ENCODE measurements at places on chromosomes 13 and 19.

DNA sequence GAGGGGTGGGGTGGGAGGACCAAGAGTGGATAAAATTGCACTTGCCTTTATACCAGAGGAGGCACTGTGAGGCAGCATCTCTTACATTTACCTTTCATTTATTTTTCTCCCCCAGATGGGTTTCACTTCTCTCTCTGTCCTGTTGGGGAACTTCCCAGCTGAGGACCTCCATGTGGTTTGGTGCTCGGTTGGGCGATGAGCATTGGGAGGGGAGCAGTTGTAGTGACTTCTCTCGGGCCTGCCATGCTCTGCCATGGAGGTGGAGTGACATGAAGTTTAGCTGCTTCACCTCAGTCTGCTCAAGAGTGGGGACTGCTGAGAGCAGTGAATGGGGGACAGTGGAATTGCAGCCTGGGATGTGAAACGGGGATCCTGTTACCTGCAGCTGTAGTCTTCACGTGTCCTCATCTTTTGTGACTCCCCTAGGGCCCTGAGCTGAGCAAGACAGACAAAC lies 23.1 kb upstream of the CXCL17 start:
- DNase-seq: no peak

GRCh38 chr13:110593430-110594130 lies 21.8 kb upstream of the NAXD start:
- peak; percentile 76 for DNase-seq

DNA sequence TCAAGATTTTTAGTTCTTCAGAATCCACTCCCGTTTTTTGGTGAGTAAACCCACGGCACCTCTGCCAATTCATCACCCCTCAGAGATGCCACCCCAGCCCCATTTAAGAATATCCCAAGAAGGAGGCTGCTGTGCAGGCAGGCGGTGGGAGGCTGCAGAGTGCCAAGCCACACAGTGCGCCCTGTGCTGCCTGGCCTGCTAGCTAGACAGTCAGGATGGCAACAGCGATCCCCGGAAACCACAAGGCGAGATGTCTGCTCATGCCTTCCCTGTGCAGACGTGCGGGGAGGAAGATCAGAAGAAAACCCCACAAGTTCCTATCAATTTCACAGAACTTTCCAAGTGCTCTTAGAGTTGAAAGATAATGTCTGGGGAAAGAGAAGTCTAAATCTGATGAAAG lies 64.8 kb upstream of the GPR183 start:
- DNase-seq: no peak

- DNase-seq: peak; percentile 47
Observed at GRCh38 chr13:27500806-27501534, 50.6 kb upstream of the MTIF3 start.

- no peak for DNase-seq
Observed at GRCh38 chr19:28456708-28457320, 756.1 kb downstream of the UQCRFS1 start.

- no peak for DNase-seq
Observed at GRCh38 chr19:38877781-38878574, at the start of gene RINL. RINL (minus strand) TSS chr19:38878275; CDS start chr19:38876742, 1,533 bp downstream.

DNA sequence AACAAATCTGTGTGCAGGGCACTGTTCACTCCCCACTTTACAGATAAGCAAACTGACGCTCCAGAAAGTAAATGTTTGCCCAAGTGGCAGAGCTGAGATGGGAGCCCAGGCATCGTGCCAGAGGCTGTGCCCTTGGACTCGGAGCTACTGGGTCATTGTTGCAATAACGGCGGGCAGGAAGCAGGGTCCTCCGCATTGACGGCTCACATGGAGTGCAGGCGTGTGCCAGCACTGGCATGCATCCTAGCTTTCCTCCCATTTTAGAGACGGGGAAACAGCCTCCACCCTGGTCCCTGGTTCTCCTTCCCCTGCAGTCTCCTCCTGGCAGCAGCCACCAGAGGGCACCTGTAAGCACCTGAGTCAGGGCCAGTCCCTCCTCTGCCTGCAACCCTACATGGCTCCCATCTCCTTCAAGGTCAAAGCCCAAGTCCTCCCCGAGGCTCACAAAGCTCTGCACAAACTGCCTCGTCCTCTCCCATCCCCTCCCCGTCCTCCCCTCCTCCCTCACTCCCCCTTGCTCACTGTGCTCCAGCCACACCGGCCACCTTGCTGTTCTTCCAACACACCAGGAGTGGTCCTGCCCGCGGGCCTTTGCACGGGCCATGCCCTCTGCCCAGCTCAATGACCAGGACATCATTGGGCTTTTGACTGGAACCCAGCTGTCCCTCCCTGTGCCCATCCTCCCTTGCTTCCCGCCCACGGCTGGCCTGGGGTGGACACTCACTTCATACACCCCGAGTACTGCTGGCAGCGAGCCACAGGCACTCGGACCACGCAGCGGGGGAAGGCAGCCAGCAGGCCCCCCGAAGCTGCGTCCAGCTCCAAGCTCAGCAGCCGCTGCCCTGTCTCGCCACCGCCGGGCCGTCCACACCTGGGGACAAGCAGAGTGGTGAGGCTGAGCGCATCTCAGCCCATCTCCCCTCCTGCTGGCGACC lies 7.7 kb upstream of the LRG1 start:
- DNase-seq: peak; percentile 29

- DNase-seq: no peak
Observed at GRCh38 chr19:7067716-7068115, 1.8 kb upstream of the ZNF557 start.

GRCh38 chr19:36488846-36489117 lies 579 bp downstream of the ZNF566 start:
- DNase-seq: no peak

DNA sequence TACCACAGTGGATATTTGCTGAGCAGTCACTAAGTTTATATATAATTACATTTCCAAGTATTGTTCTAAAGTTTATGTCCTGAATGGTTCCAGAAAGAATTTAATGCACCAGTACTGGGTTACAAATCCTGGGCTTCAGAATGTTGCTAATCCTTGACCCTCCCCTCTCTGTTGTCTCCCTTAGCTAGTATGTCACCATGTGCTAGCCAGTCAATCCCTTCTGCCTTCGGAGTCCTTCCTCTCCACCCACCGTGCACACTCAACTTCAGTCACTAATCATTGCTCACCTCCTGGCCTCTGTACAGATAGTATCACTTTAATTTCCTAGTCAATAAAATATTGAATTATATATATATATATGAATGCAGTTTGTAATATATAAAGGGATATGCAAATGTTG lies 7.5 kb downstream of the FAM124A start:
- DNase-seq: no peak

GRCh38 chr19:11662278-11662677 lies 65.0 kb downstream of the ZNF627 start:
- no peak for DNase-seq

DNA sequence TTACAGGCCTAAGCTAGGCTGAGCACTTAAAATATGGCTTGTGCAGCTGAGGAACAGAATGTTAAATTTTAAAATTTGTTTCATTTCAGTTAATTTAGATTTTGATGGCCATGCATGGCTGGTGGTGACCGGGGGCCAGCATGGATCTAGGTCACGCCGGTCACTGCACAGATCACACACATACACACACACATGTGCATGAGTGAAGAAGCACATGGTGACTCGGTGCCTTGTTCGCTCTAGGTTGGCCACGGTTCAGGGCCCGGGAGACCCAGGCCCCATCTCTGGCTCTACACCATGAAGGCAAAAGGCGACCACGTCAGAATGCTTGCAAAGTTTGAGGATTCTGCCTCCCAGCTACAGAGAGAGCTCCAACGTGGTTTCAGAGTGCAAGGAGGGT lies 28.0 kb downstream of the ZFR2 start:
- DNase-seq: no peak

GRCh38 chr13:45393941-45394570 lies 24.1 kb downstream of the SLC25A30 start:
- DNase-seq: peak; percentile 67

DNA sequence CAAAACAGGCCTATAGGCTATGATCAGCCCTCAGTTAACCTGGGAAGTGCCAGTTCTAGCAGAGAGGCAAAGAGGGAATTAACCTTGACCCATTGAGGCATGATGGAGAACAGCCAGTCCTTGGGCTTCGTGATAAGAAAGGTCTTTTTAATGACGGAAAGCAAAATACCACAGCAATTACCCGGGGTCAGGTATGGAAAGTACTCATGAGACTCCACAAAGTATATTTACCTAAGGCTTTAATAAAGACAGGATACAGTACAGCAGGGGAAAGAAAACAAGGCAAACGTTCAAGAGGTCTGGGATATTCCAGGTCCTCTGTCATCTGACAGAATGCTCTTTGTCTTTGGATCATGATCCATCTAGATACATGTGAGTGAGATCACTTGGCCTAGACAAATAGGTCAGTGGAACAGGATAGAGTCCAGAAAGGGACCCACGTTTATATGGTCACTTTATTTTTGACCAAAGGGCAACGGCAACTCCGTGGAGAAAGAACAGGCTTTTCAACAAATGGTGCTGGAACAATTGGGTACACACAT lies 52.2 kb downstream of the WDFY2 start:
- DNase-seq: no peak

DNA sequence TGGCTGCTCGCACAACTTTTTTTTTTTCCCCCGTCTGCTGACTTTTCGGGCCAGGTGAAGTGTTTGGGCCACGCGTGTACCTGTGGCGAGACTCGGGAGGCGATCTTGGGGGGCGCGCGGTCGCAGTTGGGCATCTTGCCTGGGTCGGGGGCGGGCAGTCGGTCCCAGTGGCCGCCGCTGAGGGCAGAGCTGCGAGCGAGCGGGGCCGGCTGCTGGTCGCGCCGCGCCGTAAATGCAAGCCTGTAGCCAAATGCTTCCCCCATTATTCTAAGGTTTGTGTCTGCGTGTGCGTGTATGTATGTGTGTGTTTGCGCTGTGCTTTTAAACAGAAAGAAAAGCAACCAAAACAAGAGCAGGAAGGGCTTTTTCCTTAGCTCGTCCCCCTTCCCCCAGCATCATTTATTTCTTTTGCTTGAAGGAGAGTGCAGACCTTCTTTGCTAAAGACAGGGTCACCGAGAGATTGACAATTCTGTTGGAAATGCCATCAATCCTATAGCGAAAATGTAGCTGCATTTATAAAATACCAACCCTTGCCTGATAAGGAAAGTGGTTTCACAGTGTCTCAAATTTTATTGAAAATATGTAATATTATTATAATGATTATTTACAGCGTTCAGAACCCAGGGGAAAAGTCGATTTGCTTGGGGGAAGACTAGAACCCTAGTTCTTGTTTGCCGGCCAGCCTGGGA lies 143.2 kb upstream of the ZNF536 start:
- DNase-seq: peak; percentile 10

GRCh38 chr19:42078538-42079275 lies 2.7 kb downstream of the ZNF574 start:
- DNase-seq: no peak

DNA sequence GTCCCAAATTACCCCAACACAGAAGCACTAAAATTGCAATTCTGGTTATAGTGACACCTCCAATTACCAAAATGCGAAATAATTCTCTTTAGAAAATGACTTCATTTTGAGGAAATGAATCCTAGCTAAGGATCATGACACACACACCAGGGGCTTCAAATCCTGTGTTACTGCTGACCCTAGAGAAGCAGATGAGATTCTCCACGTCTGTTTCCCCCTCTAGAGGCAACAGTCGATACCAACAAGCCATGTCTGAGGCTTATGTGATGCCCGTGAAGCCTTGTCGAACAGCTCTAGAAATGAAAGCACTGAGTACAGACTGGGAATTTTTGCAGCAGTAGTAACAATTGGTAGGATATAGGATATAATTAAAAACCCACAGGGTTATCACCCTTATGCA lies 153.6 kb upstream of the TMTC4 start:
- no peak for DNase-seq

DNA sequence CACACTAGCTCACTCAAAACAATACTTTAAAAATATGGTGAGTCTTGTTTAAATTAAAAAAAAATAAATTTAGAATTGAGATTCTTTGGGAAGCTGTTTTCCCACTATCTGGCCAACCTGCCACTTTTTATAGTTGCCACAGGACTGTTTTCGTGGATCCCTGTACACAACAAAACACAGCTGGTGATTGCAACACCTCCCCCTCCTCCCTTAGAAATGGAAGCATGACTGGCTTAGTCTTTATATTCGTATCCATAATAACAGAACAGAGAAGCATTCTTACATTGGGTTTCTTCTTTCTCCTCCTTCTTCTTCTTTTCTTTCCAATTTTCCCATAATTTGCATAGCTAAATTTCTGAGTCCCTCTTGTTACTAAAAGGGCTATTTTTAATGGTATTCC lies 79.5 kb upstream of the GJB6 start:
- peak; percentile 7 for DNase-seq

DNA sequence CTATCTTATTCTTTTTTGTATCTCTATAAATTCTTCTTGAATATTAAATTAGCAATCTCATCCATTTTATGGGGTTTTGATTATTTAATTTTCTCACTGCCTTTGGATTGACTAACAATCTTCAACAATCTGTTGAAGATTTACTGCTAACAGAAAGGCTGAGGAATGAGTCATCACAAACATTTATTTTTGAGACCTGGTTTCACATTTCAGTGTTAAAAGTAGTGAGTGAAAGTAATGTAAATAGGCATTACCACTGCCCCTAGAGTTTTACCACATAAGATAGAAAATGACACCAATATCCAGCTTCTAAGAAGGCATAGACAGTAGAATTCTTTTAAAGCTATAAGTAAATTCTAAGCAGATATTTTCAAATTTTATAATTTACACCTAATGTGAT lies 472.8 kb downstream of the OLFM4 start:
- DNase-seq: no peak
